ENCODE measurements at places on chromosomes 16 and 17.

DNA sequence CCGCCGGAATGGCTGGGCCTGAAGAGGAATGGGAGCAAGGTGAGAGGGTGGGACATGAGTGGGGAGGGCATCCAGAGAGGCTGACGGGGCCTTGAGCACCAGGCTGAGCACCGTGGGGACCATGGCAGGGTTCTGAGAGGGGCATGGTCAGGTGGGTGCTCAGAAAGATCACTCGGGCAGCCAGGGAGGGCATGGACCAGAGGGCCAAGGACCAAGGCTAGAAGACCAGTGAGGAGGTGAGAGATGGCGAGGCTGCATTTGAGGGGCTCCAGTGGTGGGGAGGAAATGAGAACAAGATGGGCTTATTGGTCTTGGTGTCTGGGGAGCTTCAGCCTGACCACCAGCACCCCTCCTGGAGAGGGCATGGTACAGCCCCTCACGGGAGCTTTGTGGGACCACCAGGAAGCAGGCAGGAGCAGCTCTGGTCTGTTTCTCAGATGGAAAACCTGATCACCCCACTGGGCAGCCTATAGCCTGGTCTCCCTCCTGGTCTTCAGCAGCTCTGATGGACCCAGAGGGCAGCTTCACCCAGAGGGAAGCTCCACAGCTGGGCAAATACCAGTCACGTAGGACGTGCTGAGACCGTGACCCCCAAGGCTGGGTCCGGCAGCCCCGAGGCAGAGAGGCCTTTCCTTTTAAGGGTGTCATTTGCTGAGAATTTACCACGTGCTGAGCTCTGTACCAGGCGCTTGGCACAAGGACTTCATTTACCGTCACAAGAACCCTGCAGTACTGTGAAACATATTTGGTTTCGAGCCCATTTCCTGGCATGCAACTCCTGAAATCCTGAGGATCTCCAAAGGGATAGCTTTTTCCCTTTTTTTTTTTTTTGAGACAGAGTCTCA lies 11.4 kb upstream of the NCBP3 start:
- no peak for DNase-seq

GRCh38 chr17:8133399-8133798 lies 9.5 kb upstream of the HES7 start:
- DNase-seq, result no peak

GRCh38 chr17:40803617-40804082 lies 3.9 kb upstream of the KRT28 start:
- peak; percentile 32 for DNase-seq

DNA sequence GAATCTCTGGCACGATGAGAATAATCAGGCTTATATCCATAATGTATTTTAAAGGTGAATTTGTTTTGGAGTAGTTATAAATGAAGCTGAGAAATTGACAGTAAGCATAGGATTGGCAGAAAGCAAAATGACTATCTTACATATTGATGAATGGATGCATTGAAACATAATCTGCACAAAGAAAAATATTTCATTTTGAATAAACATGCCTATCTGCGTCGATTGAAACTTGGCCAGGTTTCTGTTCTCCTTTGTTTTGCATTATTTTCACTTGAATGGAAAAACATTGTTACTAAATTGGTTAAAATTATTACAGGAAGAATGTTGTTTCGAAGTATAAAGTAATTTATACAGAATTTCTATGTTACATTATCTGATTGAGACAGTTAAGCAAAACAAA lies 128.2 kb downstream of the USP22 start:
- no peak for DNase-seq

Data from pons (tissue), 1 donor.